Putamen (tissue), 1 donor: ENCODE measurements at places on chromosomes 11 and 22.

DNA sequence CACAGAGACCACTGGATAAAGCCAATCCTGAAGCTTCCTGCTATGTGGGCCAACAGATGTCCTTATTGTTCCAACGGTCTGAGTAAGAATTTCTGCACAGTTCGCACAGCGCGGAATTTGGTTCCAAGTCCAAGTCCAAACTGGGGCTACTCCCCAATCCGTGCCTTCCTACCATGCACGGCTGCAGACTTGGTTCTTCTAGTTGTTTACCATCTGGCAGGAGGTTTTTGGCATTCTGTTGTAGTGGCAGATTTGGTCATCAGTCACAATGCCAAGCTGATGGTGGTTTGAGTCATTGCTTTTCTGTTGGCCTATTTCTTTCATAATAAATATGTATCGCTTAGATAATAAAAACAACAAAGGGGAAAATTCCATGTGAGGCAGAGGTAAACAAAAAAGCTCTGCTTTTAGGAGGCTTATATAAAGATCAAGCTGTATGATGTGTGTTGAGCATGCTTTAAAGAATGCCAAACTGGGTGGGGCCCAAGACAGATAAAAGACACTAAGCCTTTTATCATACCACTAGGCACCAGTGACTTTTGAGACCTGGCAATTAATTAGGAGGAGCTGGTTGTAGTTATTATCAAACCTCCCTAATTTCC is 52.5 kb upstream of the SYN3 start:
- DNase-seq, result no peak

- no peak for DNase-seq
These were observed 53.2 kb upstream of the NECTIN1 start for GRCh38 chr11:119782006-119782738.

- DNase-seq, result no peak
These were observed 7.8 kb downstream of the DNAJB13 start for GRCh38 chr11:73958521-73959141.

DNA sequence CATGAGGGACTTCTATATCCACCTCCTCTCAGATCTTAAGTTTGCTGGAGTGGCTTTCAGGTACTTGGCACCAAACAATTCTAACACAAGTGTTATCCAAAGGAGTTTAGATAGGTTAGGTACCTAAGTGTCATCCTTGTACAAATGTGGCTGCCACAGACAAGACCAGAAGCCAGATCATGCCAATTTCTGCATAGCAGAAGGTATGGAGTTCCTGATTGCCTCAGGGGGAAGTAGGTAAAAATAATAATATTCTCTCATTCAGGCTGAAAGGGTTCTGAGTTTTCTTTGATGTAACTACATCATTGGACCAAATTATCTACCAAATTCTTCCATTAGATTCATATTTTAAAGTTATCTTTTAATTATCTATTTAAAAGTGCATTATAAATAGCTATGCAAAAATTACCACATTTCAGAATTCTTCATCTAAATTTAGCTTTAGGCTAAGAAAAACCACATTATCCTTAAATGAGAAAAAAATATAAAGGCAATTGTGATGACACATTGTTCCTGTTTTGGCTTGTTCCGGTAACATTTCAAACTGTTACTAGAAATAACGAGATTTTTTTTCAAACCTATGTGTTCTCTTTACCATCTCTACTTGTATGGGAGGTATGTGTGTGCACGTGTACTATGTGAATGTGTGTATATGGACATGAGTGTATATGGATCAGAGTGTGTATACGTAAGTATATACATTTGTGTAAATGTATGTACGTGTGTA is 66.2 kb upstream of the POU2AF2 start:
- DNase-seq, result no peak

DNA sequence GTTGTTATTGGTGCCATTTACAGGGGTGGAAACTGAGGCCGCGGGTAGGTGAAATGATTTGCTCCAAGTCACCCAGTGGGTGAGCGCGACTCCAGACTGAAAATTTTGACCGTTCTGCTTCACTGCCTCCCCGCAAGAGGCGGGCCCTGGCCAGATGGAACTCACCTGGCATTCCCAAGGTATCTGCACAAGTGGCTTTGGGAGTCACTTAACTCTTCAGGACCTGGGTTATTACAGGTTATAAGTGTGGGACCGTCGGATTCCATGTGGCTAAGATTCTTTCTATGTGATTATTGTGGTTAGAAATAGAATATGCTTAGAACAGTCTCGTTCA is 598 bp downstream of the CABIN1 start:
- no peak for DNase-seq

DNA sequence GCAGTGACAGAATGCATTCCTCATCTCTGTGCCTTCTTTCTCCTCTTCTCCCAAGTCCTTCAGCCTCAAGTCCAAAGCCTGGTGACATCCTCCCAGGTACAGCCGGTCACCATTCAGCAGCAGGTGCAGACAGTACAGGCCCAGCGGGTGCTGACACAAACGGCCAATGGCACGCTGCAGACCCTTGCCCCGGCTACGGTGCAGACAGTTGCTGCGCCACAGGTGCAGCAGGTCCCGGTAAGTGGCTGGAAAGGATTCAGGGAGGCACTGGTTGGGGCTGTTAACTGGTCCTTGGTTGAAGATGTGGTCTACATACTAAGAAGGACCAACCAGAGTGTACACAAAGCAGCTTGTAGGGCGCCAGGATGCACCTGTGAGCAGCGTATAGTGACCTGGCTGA is 35.7 kb downstream of the SREBF2 start:
- no peak for DNase-seq

GRCh38 chr22:39405346-39406085 is 5.9 kb downstream of the TAB1 start:
- DNase-seq, result peak; percentile 89

GRCh38 chr22:41957941-41958556 is 6.1 kb downstream of the SMIM45 start:
- DNase-seq, result no peak

GRCh38 chr11:267491-267994 is 10.7 kb upstream of the NLRP6 start:
- no peak for DNase-seq

DNA sequence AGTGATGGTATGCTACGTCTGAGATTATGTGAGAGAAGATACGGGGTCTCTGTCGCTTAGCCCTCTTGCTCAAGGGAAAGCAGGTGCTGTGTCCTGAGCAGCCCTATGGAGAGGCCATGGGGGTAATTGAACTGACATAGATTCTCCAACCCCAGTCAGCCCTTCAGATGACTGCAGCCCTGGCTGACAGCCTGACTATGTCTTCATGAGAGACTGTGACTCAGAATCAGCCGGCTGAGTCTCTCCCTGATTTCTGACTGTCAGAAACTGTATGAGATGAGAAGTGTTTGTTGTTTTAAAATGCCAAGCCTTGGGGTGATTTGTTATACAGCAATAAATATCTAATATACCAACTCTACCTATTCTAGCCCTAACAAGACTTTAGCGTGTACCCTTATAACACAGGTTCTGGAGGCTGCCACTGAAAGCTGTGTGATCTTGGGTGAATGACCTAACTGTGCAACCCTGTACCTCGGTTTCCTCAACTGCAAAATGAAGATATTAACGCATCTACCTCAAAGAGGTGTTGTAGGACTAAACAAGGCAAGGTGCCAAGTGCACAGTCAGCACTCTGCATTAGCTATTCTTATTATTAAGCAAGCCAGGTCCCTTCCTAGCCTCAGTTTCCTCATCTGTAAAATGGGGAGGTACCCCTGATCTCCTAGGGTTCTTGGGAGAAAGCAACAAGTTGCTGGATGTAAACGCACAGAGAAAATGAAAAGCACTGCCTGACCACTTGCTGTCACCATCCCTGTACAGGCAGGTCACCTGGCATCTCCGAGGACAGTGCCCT is 24.9 kb downstream of the SLC43A1 start:
- no peak for DNase-seq

DNA sequence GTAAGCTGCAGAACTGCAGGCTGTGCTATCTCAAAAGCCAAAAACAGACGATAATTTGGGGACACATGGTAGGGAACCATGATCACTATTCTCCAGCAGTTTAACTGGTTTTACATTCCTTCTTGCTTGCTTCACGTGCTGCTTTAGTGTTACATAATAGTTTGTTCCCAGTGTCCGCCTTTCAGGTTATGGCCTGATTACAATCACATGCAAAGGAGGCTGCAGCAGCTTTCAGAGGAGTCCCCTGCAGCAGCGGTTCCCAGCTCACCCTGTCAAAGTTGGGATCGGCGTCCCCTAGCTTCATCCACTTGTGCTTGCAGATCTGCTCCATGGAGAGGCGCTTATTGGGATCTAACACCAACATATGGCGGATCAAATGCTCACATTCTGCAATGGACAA is 39.2 kb upstream of the APOA1 start:
- DNase-seq, result no peak

GRCh38 chr22:28172892-28173670 is 254.0 kb upstream of the PITPNB start:
- no peak for DNase-seq

DNA sequence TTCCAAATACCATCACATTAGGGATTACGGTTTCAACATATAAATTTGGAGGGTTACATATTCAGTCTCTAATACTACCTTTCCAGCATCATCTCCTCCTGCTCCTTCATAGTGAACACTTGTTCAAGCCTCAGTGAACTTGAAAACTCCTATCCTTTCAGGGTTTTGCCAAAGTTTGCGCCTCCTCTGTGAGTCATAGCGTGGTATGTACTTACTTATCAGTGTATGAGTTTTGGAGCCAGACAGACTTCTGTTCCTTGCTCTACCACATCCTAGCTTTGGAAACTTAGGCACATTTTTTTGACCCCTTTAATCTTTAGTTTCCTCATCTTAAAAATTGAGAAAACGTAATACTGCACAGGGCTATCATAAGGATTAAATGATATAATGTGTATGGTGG is 160.1 kb upstream of the ZC3H12C start:
- DNase-seq, result no peak

DNA sequence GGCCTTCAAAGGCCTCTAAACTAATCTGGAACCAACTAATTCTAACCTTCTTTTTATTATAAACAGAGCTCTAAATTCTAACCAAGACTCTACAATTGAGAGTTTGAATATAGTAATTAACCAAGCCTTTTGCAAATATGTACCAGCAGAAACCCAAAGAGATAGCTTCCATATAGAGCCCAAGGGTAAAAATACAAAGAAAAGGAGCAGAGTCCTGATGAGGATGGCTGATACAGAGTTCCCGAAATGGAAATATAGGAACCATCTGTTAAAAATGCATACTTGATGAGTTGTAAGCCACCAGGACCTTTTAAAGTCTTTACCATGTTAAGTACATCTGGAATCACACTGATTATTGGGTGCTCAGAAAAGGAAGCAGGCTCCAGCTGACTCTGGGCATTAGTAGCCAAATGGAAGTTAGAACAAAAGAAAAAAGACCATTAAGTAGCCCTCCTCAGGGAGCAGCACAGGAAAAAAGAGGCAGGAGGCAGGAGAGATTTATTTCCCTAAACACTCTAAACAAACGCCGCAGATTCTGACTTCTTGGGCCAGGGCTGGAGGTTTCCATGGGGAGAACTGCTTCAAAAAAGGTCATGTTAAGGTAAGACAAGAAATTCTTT is 463.1 kb upstream of the FAT3 start:
- no peak for DNase-seq

DNA sequence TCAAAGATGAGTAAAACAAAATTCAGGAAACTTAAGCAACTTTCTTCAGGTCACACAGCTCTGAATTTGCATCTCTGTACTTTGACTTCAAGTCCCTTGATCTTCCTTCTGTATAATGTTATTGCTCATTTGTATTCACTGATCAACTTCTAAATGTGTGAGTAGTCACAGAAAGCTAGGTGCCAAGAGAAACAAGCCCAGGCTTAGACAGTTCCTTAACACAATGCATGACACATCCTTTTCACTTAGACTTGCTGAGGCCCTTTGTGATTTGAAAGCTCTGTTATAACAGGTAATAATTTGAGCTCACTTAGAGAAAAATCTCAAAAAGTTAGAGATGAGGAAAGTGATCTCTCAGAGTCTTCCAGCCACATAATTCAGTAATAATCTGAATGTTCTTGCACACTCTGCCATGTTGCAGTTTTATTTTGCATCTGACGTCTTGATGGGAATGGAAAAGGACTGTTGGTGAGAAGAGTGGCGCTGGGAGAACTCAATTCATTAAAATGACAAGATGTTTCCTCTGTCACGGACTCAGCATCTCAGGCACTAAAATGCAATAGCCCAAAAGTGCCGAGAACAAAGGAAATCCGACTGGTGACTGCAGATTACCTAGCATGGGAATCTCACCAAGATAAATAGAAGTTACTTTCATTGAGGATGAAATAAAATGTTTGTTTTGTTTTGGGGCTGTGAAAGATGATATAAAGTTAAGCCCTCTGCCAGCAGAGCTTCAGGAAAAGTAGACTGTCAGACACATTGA is 665.3 kb downstream of the OPCML start:
- no peak for DNase-seq

GRCh38 chr11:76600124-76600655 is 70.4 kb downstream of the LRRC32 start:
- DNase-seq, result no peak

- DNase-seq, result peak; percentile 50
These were observed 97.0 kb downstream of the SPON1 start for GRCh38 chr11:14059491-14059890.

GRCh38 chr11:116176484-116177005 is 596.2 kb downstream of the BUD13 start:
- DNase-seq, result no peak

GRCh38 chr22:23146478-23147205 is 1.4 kb downstream of the RAB36 start:
- no peak for DNase-seq

- DNase-seq, result no peak
These were observed 5.1 kb downstream of the POU2AF3 start for GRCh38 chr11:111303461-111303860.

- no peak for DNase-seq
These were observed 27.6 kb upstream of the EXPH5 start for GRCh38 chr11:108620958-108621772.

DNA sequence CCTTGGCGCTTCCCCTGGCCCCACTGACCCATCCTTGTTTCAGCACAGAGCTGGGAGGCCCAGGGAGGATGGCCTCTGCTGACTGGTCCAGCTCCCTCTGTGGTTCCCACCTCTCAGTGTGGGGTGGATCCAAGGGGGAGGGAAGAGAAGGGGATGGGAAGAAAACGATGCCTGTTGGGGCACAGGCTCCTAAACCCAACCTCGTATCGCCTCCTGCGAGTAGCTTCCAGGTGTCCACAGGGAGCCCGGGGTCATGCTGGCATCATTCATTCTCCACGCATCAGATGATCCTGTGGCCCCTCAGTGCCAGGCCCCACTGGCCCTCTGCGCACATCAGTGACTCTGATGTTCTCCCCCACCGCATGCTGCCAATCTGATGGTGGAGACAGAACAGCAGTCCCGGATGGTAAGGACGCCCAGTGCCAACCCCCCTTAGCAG is 5.1 kb downstream of the MYEOV start:
- DNase-seq, result no peak
